ENCODE measurements at places on chromosomes 2 and 18.

DNA sequence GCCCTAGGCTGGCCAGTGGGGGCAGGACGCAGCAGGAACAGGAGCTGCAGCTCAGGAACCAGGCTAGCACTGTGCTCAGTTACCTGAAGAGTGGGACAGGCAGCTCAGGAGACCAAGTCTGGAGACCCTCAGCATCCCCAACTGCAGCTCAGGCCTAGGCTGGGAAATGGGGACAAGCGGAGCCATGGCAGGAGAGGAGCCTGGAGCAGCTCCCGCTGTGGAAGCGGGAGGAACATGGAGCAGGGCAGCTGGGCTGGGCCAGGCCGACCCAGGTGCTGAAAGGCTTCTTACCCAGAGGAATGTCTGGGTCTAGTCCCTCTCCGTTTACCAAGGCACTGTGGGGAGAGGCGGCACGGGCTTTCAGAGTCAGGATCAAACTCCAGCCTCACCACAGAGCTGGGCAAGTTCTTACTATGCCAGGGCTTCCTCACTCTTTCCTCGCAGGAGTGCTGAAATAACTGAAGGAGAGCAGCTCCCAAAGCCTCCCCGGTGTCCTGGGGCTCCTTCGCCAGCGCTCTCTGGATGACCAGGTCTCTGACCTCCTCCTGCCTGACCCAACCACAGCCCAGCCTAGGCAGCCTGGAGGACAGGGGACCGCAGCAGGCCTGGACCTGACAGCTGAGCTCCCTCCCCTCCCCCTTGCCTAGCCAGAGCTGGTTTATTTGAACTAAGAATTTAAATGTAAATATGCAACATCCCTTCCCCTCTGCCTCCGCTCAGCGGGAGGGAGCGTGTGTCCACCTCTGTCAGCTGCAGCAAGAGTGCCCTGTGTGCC is 247.8 kb upstream of the SIX2 start:
- DNase-seq: no peak

DNA sequence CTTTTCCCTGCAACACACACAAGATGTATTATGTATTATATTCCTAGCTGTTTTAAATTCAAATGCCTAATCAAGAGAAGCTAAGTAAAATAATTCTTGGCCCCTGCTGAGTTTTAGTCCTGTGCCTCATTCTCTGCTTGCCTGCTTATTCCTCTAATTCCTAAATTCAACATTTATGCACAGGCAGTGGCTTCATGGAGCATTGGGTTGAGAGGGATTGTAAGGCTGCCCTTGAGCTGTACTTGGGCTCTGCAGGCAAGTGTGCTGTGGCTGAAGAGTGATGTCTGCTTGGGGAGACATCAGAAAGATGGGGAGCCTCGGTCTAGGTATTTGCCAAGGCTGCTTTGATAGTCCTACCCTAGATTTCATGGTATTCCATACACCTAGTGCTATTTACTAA is 27.8 kb downstream of the KIF5C start:
- DNase-seq: no peak

GRCh38 chr2:128783896-128784295 is 465.2 kb upstream of the HS6ST1 start:
- DNase-seq: no peak

- DNase-seq: no peak
Observed at GRCh38 chr2:12141618-12142258, 395.3 kb downstream of the LPIN1 start.

- no peak for DNase-seq
Observed at GRCh38 chr2:95317123-95317500, 20.0 kb downstream of the KCNIP3 start.

GRCh38 chr2:75466708-75467311 is 93.9 kb downstream of the EVA1A start:
- DNase-seq: no peak

Data from DND-41 (cell line).